NCI-H1105 (cell line): ENCODE measurements at places on chromosomes 1 and 21.

DNA sequence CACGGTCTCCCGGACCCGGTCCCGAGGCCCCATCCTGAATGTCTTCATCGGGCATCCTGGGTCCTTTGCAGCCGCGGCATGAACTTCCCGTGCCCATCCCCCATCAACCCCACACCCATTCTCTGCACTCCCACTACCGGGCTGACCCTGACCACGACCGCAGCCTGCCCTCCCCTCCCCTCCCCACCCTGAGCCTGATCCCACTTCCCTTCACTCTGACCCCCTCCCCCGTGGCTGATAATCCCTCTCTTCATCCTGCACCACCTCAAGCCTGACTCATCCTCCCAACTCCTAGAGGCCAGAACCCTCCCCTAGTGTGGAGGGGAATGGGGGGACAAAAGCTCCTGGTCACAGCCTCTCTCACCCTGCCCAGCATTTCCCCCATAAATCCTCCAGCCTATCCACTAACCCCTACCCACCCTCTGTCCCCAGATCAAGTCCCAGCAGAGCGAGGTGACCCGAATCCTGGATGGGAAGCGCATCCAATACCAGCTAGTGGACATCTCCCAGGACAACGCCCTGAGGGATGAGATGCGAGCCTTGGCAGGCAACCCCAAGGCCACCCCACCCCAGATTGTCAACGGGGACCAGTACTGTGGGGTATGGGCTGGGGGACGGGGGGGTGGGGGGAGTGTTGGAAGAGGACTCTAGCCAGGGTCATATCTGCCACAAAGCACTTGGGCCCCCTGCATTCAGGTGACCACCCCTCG lies 602 bp downstream of the SH3BGRL3 start:
- DNase-seq, result no peak

GRCh38 chr21:37082375-37082774 lies 9.3 kb downstream of the TTC3 start:
- DNase-seq, result no peak

- DNase-seq, result no peak
These were observed 88.5 kb upstream of the VAV3 start for GRCh38 chr1:108053270-108054013.

DNA sequence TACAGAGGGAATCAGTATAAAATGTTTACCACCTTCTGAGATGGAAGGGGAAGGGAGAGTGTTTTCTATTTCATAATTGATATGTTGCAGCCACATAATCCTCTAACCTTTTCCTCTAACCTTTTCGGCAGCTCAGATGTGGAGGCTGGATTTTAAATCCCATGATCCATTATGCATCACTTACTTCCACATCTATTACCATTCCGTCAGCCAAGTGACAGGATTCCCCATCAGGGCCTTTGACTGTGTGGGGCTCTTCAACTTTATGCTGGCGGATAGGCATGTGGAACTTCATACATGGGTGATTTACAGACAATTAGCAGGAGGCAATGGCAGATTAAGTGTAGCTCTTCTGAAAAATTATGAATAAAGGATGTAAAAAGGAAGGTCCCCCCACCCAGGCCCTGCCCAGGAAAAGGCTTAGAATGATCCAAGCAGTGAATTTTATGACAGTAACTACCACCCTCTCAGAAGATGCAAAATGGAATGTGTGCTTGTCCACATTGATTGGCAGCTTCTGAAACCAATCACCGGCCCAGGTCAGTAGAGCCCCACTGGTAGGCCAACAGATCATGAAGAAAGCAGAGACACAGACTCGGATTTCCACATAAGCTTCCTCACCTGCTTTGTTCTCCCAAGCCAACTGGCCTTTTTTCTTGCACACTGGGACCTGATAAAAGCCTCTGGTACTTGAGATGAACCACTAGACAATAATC lies 147.0 kb downstream of the ST6GALNAC5 start:
- no peak for DNase-seq

- no peak for DNase-seq
These were observed 251.2 kb upstream of the VAMP3 start for GRCh38 chr1:7519861-7520395.

- no peak for DNase-seq
These were observed 116.6 kb upstream of the PROX1 start for GRCh38 chr1:213871179-213871578.

DNA sequence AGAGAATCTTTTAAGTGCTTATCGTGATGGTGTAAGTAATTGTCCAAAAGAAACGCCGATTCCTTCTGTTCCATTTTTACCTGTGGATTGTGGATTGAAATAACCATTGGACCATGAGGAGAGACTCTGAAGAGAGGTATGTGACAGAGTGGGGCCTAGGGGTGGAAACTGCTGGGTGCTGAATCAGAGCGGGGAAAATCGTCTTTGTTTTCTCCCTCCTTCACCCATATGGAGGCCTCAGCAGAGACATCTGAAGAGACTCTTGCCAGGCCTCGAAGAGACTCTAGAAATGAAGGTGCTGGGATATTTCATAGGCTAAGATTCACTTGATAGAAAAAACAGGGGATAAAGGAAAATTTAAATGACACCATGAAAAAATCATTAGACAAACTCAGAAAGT lies 1327.0 kb downstream of the BRINP3 start:
- no peak for DNase-seq

DNA sequence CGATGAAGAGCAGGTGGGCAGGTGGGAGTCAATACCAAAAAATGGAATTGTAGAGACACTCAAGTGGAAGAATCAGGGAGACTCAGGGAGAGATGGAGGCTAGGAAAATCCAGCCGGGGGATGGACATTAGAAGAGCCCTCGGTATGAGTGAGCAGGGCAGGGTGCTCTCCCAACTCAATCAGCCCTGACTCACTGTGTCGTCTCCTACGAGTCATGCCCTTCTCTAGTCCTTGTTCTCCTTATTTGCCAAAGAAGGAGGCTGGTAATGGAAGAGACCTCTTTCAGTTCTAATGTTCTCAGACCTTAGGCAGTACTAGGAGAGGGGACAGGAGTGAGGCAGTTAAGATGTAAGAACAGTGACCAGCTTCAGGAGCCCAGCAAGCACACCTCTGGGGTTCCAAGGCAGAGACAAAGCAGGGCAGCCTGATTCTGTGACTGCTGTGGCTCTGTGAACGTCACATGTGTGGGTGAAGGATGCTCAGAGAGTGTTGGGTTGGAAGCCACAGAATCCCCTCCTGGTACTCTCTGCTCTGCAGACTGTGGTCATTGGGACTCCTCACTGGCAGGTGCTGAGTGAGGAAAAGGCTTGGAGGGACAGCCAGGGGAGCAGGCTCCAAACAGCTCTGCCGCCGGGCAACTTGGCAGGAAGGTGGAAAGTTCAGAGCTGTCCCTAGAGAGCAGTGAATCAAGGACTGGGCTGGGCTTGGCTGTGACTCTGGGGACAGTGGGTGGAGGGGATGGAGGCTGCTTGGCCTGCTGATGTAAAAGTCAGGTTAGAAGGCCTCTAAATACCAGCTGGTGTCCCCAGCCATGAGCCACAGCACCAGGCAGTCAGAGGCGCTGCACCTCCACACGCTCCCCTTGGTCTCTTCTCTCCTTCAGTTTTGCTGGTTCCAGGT lies 11.1 kb upstream of the GJA5 start:
- no peak for DNase-seq

DNA sequence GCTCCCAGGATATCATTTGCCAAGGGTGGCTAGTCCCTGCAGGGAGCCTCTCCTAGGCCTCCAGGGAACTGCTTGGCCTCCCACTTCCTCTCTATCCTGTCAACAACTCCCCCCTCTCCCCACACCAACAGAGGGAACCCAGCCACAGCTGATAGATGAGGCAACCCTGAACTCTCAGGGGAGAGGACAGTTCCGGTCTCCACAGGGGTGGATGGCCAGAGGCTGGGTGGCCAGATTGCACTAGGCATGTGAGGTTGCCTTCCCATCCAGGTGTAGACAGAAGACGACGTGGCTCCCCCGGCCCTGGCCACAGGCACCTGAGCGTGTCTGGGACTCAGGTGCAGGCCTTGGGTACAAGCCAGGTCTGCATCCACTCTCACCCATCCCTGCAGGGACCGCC lies 53.3 kb downstream of the TOR1AIP2 start:
- DNase-seq, result no peak

- peak; percentile 22 for DNase-seq
These were observed 50.7 kb downstream of the EBNA1BP2 start for GRCh38 chr1:43121256-43121900.

GRCh38 chr1:94783342-94784189 lies 36.6 kb upstream of the SLC44A3 start:
- no peak for DNase-seq

GRCh38 chr1:57600424-57600823 lies 176.6 kb upstream of the DAB1 start:
- no peak for DNase-seq

DNA sequence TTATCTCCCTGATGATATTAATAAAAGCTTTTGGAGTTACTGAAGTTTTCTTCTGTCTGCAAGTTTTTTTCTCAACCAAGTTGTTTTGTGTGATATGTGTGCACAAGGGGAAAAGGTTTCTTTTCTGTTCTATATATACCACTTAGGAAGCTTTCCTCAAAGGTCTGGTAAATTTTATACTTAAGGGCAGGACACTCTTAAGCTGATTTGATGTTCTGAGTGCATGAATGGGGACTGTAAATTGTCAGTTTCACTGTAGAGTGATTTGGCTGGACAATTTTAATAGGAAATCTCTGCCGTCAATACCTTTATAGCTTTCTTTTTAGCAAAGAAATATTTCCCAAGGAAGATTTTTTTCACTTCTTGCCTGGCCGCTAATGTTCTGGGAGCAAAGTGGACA lies 354.7 kb downstream of the TGFB2 start:
- no peak for DNase-seq
